T-helper 17 cell (primary cell): ENCODE measurements at places on chromosomes 7 and 10.

- no peak for DNase-seq
Measured at GRCh38 chr7:380139-380485, 90.1 kb downstream of the FOXL3 start.

- no peak for DNase-seq
Measured at GRCh38 chr10:69494626-69495558, 43.6 kb downstream of the TSPAN15 start.

DNA sequence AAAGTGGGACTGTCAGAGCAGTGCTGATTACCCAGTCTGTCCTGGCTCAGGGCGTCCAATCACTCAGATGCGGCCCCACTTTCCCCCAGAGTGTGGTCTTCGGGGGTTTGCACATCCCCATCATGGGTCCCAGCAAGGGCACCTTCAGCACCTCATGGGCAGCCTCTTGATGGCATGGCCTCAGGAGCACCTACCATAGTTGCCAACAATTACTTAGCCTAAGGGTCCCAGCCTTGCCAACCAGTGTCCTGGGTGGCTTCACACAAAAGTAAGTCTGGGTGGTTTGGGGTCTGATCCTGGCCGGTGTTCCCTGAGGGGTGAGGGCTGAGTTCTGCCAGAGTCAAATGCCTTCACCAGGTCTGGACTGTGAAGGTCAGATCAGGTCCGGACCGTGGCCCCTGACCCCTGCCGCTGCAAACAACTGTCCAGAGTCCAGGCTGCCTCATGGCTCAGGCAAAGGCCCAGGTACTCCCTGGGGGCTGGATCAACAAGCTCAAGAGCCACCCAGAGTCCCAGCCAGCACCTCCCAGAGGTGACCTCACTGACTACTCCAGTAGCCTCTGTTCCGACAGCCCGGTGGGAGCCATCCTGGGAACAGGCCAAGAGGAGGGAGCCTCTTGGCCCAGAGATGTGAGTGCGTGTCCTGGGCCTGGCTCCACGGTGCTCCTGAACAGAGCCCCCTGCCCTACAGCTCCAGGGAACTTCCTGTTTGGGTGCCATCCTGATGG, 6.2 kb upstream of the MARVELD1 start:
- no peak for DNase-seq

DNA sequence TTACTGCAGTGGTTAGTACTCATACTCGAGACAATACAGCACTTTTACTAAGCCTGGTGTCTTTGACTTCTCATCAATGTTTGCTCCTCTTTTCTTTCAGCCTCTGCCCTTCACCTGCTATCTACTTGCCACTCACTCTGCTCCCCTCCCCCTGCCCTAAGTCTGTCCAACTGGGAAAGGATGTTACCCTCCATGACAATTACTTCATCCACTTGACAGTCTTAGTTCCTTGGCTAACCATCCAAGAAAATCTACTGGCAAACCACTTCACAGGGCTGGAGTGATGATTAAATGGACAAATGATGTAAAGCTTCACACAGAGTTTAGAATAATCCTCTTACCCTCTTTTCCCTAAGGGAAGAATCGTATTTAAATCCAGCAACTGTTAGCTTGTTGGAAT, 8.2 kb upstream of the DLD start:
- DNase-seq, result no peak

- no peak for DNase-seq
Measured at GRCh38 chr10:18100669-18101068, 39.6 kb upstream of the CACNB2 start.

- DNase-seq, result no peak
Measured at GRCh38 chr10:119997429-119997828, 104.9 kb downstream of the SEC23IP start.

- DNase-seq, result no peak
Measured at GRCh38 chr10:3173171-3173878, 743 bp upstream of the PITRM1 start.

DNA sequence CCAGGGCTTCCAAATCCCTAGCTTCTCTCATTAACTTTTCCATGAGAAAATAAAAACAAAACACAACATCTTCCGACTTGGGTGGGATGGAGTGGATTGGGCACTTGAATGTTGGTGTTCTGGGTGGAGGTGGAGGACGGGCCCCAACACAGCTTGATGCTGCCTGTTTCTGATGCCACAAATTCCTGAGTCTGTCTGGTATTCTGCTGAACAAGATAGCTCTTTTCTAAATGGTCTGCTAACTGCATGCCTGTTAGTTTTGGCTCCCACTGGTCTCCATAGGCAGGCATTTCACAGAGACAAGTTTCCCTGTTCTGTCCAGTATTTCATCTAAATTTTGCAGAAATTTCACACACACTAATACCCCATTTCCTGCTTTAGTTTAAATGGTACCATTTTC, 160.9 kb upstream of the FZD8 start:
- DNase-seq, result no peak

GRCh38 chr10:10923029-10923651, 94.5 kb upstream of the CELF2 start:
- no peak for DNase-seq

DNA sequence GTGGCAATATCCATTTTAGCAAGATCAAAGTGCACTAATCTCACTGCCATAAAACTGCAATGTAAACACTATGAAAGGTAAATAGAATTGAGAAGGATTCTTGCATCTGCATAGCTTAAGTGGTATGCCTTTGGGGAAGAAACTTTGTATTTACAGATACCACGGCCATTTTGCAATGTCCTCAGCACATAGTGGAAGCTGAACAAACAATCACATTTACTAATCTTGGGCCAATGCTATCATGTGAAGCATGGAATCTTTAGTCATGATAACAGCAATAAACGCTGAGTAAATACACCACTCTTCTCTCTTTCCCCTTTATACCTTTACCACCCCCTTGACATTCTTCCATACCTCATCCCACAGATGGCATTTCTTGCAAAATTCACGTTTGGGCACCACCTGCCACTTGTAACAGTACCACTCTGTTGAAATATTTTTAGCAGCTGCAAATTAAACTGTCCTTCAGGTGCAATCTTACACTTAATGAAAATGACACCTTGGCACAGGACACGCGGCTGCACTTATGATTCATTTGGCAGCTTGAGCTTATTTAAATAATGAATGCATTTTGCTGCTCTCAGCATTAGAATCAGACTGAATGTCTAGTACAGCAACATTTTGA, 171.8 kb downstream of the SEMA3A start:
- DNase-seq, result no peak

GRCh38 chr7:26574476-26574875, 282.8 kb downstream of the SNX10 start:
- DNase-seq, result no peak
